Right renal pelvis (tissue), 4 donors: ENCODE measurements at places on chromosomes 1 and 21. TPM values are rescaled to one million over a fixed set of nuclear protein-coding genes. Genes with fewer than 3 reads are reported as not detected.

DNA sequence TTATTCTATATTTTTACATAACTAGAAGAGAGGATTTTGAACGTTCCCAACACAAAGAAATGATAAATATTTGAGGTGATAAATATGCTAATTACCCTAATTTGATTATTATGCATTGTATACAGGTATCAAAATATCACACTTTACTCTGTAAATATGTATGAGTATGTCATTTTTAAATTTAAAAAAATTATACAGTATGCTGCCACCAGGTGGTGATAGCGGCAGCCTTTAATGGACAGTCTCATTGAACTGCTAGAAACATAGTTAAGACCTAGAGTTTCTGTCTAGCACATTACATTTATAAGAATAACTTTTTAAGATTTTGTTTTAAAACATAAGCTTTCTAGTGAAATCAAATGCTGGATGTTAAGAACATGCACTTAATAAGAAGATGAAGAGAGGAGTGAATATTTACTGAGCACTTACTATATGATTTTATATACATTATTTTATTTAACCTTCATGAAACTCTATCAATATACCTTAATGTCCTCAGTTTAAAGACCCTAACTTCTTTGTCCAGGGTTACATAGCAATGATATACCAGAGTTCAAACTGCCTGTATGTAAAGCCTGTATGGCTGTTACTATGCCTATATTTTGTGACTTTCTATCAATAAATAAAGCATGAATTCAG is 207.1 kb downstream of the NUF2 start:
- DNase-seq = no peak

- DNase-seq = no peak
Measured at GRCh38 chr1:162028726-162029125, 5.1 kb upstream of the OLFML2B start.

DNA sequence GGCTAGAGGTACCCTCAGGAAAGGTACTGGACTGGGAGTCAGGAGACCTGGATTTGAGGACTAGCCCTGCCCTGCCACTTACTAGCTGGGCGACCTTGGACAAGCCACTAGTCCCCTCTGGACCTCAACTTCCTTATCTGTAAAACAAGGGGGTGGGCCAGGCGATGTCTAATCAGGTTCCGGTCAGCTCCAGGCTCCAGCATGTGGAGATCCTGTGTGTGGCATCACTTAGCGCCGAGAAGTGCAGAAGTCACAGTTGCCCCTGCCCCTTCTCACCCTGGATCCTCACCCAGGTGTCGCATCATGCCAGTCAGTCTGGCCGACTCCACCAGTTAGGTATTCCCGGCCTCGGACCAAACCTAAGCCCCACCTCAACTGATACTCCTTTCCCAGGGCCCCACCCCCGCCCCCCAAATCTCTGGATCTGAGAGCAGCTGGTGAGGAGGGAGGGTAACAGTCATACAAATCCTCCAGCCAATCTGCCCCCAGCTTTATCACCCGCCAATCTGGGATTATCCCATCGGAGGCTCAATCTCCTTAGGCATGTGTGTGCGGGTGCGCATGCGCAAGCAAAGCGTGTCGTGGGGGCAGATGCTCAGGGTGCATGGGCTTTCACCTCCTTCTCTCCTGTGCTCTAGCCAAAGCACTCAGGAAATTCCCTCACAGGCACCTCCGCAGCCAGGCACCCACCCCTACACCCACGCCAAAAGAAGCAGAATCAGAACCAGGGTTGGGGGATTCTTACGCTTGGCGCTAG is 5.4 kb downstream of the CELF3 start:
- no peak for DNase-seq

GRCh38 chr1:235513495-235514366 is 9.5 kb upstream of the B3GALNT2 start:
- DNase-seq = peak; percentile 73

DNA sequence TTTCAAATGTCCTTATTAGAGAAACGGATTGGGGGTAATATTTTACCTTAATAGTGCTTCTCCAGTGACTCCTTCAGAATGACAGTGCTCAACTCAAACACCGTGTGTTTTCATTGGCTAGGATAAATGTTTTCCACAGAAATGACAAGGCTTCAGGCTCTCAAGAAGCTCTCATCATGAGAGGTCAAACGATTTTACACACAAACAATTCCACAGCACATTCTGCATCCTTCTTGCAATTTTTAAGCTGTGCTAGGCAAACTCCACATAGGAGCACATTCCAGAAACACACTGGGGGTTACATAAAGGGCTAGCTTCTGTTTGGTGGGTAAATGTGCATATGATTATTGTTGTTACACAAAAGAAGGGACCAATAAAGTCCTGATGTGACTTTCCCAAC is 75.5 kb upstream of the IPO9 start:
- no peak for DNase-seq

DNA sequence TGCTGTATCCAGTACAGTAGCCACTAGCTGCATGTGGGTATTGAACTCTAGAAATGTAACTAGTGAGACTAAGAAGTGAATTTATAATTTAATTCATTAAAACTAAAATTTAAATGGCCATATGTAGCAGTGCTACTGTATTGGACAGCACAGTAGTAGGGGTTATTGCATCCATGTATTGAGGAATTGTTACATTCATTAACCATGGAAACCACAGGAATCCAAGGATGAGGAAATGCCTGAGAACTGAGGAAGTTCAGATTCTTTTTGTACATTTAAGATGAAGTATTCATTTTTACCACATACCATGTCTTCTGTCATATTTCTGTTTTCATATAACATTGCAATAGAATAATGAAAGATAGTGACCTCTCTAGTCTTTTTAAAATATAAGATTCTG is 2.6 kb downstream of the MTF2 start:
- DNase-seq = no peak

DNA sequence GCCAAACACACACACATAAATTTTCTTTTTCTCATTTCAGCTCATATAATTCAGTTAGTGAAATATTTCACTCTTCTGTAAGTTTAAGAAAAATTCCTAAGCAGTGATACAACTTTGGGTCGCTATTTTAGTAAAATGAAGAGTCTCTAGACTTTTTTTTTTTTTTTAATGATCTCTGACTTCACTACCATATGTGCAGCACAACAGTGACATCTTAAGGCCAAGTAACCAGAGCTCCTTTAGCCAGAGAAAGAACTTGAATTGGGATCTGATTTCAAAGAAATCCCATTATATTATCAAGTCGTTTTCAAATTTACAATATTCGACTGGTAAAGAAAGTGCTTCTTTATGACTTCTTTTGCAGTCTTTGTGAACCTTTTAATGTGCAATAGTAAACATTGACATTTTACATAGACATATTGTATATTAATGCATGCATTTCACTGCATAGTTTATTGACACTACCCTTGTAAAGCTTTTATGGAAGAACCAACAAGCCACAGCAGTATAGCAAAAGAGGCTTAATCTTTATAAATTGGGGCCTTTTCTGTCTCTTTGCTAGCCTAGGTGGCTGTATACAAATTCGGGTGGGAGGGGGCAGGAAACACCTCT is 62.2 kb downstream of the LRRC40 start:
- DNase-seq = no peak

GRCh38 chr1:232227306-232227705 is 402.6 kb downstream of the SIPA1L2 start:
- DNase-seq = no peak

GRCh38 chr1:200795156-200795555 is 56.5 kb downstream of the CAMSAP2 start:
- no peak for DNase-seq

DNA sequence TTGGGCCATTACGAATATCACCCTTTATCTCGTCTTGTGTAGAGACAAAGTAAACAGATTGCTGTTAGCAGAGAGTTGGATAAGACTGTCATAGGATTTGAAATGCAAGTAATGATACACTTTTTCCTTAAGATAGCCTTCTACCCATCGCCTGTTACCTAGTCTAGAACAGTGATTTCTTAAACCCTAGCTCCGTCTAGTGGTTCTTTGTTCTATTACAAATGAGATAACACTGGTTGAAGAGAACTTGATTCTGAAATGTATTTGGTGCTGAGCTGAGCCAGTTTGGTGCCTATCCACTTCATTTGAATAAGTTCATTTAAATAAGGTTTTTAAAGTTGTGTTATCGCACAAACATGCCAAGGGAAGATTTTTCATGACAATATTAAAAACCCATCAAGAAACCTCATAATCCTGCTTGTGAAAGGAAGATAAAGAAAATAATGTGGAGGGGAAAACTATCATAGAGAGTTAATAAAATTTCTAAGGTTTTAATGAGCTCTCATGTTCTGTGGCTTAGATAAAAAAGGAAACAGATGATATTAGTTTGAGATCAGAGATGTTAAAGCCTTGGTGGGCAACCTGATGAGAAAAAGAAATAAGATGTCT is 1.5 kb upstream of the KCNH1 start:
- no peak for DNase-seq

DNA sequence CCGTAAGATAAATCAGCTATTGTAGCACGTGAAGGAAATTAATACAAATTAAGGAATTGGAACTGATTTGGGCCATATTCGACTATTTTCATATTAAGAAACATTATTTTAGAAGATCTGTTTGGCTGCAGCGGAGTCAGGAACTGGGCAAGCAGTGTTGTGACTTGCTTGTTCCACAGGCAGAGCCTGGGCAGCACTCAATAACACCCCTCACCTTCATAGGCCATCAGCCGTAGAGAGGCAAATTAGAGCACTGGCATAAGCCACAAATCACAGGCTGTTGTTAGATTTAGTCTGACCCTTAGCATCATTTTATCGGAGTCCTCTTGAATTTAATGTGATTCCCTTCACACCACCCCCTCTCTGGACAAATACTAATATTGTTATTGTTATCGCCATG is 72.8 kb downstream of the PBX1 start:
- DNase-seq = no peak

GRCh38 chr1:185479796-185480195 is 162.8 kb upstream of the IVNS1ABP start:
- DNase-seq = no peak

GRCh38 chr1:83499998-83500397 is 498.9 kb downstream of the TTLL7 start:
- DNase-seq = no peak

GRCh38 chr1:222893255-222893654 is 78.4 kb downstream of the DISP1 start:
- no peak for DNase-seq

GRCh38 chr1:70003211-70003908 is 202.0 kb downstream of the LRRC40 start:
- DNase-seq = no peak

- DNase-seq = peak; percentile 47
Measured at GRCh38 chr1:8706995-8707396, 110.4 kb downstream of the RERE start.

GRCh38 chr1:6967431-6968111 is 182.3 kb downstream of the CAMTA1 start:
- no peak for DNase-seq

DNA sequence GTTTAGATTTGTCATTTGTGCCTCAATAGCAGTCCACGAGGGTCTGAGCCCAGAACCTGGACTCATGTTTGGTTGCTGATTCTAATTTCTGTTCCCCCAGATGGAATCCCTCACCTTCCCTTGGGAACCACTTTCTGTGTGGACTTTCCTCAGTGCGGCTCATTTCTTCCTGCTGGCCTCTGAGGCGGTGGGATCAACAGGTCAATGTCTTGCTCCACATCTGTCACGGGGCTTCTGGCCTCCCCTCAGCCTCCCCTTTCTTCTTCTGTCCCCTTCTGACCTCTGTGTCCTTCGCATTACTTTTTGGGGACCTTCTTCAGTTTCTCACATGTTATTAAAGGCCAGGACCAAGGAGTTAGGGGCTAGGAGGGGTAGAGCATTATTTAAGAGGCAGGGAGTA is 49.2 kb upstream of the PRELP start:
- no peak for DNase-seq

- no peak for DNase-seq
Measured at GRCh38 chr1:116777831-116778830, 23.9 kb downstream of the CD2 start.

- DNase-seq = no peak
Measured at GRCh38 chr1:119045096-119045746, 57.1 kb upstream of the TBX15 start.

- no peak for DNase-seq
Measured at GRCh38 chr21:43613755-43614638, 45.3 kb downstream of the HSF2BP start.

GRCh38 chr1:161480381-161481035 is 24.7 kb upstream of the FCGR2A start:
- no peak for DNase-seq

The HENMT1 gene
- 15.5 TPM for polyA plus RNA-seq

The ESPN gene
- polyA plus RNA-seq = 10.1 TPM

The HSPA13 gene
- 53.8 TPM for polyA plus RNA-seq

The SLC26A9 gene
- polyA plus RNA-seq = 0.14 TPM

The SPATA46 gene
- 1.0 TPM for polyA plus RNA-seq

The LRRC8C gene
- 7.4 TPM for polyA plus RNA-seq

The AQP10 gene
- polyA plus RNA-seq = not detected

The ADORA3 gene
- 0.83 TPM for polyA plus RNA-seq
